ENCODE measurements at places on chromosomes 1 and 21.

DNA sequence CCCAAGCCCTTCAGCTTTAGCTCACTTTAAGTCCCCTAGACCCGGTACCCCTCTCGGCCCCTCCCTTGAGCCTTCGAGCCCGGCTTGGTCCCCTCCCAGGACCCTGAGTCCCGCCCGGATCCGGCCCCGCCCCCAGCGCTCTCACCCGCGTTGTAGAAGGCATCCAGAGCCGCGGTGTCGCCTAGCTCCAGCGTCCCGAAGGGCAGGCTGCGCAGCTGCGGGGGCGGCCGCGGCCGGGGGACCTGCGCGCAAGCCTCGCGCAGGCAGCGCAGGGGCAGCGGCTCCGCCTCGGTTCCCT lies 699 bp downstream of the MAP3K6 start:
- DNase-seq: peak; percentile 80

DNA sequence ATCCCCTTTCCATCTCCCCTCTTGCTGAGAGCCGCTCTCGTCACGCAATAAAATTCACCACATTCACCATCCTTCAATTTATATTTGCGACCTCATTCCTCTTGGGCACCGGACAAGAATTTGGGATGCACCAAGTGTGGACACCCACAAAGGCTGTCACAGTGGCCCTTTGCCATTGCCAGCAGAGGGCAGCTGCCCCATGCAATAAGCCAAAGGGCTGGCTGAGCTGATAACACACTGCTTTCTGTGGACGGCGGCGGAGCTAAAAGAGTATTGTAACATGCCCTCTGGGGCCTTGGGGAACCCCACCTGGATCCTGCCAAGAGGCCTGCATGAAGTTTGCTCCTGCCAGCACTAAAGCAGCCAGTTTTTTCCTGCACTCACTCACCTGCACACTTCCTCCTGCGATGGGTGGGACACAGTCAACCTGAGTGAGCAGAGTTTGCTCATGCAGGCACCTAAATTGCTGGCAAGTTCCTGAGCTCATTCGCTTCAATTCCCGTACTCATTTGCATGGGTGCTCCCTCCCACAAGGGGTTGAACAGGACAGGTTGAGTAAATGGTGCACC lies 792.3 kb upstream of the ADAMTS5 start:
- DNase-seq: no peak

- DNase-seq: no peak
Observed at GRCh38 chr1:7719468-7720094, 51.5 kb upstream of the VAMP3 start.

DNA sequence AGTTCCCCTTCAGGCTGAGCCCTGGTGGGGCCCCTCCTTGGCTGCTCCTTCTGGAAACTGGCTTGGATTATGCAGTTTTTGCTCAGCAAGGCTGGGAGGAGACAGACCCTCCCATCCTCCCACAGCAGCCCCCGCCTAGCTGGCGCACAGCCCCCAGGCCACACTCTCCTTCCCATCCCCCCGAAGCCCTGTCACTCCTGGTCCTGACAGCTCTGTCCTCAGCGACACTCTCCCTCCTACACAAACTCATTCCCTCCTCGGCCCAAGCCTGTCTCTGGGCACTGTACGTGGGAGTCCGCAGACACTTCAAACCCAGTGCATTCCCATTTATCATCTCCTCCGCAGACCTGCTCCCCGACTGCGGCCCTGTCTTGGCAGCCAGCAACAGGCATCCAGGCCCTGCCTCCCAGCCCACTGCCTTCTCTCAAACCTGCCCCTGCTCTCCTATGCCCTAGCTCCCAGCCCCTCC lies 25.0 kb upstream of the EPHB2 start:
- DNase-seq: no peak

DNA sequence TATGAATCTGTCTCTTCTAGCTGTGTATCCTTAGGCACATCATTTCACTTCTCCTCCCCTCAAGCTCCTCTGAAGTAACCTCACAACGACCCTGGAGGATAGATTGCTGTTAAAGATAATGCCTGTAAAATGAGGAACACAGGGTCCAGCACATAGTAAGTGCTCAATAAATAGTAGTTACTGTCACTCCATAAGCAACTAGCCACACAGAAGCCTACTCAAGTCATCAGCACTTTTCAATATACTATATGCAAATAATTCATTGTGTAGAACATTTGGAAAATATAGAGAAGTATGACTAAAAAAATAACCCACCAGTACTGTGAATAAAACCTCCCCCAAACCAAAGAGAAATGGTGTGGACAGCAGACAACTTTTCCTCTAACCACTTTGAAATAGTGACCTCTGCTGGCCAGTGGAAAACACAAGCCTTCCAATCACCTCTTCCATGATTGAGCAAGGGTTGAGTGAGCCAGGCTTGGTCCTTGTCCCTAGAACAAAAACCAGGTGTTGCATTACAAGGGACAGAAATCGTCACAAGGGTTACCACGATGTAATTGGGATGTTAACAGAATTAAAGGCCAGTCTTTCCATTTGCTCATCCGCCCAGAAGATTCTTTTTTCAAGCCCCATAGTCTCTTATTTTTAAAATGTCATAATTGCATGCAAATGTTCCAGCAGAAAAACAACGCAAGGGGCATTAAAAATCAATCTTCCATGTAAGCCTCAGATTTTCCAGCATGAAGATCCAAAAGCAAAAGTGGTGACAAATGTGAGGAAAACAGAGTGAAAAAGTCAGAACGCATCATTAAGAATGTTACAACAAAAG lies 15.7 kb upstream of the GLIS1 start:
- peak; percentile 54 for DNase-seq

GRCh38 chr1:3674100-3675094 lies 22.1 kb downstream of the TP73 start:
- DNase-seq: no peak

GRCh38 chr1:8171751-8172464 lies 145.8 kb upstream of the ERRFI1 start:
- no peak for DNase-seq

DNA sequence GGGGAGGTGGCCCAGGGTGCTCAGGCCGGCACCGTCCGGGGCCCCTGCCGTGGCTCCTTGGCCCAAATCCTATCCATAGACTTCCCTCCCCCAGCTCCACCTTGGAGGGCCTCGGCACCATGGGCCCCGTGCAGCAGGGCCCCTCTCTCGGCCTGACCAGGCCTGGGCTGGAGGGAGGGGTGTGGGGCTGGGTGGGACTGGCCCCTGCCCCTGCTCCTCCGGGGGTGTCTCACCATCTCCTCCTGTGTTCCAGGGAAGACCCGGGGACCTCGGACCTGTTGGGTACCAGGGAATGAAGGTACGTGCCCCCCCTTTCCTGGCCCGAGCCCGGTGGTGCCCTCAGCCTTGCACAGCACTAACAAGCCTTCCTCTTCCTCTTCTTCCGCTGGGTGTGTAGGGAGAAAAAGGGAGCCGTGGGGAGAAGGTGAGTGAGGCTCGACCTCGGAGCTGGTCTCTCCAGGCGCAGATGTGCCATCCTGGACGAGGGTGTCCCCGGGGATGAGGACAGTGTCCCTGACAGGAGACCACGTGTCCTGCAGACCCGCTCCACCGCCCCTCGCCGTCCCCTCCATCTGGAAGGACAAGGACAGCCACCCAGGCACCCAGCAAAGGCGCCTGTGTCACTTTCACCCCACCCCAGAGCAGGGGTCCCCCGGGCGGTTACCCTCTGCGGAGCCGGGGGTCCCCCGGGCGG lies 7.9 kb downstream of the COL6A1 start:
- DNase-seq: no peak

GRCh38 chr1:17393230-17393629 lies 21.2 kb downstream of the PADI6 start:
- DNase-seq: peak; percentile 31

DNA sequence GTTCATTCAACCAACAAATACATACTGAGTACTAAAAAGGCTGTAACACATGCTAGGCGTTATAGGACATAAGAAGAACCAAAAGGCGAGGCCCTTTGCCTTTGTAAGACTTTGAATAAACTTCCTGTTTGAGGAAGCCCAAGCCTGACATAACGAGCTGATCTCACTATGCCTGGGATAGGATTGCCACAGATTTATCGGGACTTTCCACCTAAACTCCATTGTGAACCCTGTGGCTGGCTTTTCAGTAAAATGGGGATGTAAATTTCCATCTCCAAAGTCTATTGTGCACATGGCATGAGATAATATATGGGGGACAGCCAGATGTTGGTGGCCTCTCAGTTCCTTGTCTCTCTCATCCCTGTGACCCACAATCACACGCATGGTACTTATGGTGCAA lies 41.9 kb downstream of the LMO4 start:
- DNase-seq: peak; percentile 33

DNA sequence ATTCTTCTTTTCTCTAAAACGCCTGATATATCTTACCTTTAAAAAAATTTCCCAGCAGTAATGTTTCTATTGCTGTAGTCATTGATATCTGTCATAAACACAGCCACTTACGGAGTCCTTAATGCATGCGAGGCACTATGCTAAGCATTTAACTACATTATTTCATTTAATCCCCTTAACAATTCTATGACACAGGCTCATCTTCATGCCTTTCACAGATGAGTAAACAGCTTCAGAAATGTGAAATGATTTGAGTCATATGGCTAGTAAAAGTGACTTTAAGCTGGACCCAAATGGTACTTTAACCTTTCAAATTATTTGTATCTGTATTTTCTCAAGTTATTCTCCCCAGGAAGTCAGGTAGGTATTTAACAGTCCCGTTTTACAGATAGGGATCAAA lies 125.1 kb upstream of the FGGY start:
- DNase-seq: no peak

GRCh38 chr1:35505911-35506798 lies 51.0 kb downstream of the KIAA0319L start:
- no peak for DNase-seq

DNA sequence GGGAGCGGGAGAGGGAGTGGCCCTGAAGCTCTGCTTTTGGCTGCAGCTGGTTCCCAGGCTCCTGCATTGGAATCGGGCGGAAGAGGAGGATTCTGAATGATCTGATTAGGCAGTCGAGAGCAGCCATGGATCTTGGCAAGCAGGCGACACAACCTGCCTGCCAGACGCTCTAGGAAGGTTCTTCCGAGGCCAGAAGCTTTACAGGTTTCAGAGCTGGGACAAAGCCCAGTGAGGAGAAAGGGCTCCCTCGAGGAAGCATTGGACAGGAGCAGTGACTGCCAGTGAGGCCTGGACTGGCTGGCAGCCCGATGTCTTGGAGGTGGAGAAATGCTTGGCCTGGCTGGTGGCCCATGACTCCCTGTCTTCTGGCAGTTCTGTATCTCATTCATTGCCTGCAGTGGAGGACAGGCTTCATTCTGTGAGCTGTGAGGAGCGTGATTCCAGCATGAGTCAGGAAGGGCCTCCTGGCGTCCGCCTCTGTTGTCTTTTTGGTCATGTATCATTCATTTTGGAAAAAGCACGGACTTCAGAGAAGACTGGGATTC lies 132.7 kb upstream of the IPO9 start:
- DNase-seq: no peak

DNA sequence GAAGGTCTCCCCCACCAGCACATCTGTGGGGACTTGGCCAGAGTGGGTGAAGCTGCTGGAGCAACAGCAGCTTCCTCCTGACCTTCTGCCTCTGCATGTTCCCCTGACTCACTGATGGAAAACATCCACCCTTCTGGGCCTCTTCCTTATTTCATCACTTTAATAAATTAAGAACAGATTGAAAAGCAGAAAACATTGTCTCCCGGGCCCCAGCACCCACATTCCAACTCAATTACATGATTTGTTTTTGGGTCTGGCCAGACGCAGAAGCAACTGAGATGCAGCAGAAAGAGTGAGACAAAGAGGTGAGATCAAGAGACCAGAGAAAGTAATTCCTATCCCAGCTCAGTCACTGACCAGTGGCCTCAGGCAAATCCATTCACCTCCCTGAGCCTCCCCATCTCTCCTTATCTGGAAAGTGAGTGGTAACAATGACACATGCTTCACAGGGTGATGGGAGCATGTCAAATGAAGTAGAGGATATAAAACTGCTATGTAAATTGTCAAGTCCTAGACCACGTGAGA lies 157.1 kb downstream of the ELAVL4 start:
- peak; percentile 75 for DNase-seq

GRCh38 chr1:12604114-12604874 lies 13.7 kb downstream of the DHRS3 start:
- DNase-seq: peak; percentile 91

- no peak for DNase-seq
Observed at GRCh38 chr1:239647045-239647444, 260.7 kb downstream of the CHRM3 start.

DNA sequence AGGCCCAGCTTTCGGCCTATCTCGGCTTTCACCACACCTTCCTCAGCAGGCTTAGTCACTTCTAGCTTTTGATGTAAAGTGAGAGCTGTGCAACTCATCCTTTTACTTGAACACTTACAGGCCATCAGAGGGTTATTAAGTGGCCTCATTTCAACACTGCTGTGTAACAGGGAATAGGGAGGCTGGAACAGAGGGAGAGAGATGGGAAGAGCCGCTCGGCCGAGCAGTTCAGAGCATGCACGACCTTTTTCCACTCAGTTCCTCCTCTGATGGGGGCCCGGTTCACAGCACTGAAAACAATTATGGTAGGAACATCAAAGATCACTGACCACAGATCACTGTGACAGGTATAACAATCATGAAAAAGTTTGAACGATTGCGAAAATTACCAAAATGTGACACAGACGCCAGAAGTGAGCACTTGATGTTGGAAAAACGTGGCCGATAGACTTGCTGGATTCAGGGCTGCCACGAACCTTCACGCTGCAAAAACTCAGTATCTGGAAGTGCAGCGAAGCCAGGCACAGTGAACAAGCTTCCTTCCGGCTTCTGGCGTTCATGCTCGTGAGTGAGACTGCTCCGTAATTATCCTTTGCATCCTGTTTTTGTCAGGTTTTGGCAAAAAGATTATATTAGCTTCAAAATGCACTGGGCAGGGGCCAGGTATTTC lies 28.6 kb downstream of the AGPAT3 start:
- peak; percentile 27 for DNase-seq

GRCh38 chr1:104855550-104855949 lies 1105.9 kb downstream of the AMY1C start:
- no peak for DNase-seq

GRCh38 chr1:234849832-234850231 lies 239.9 kb upstream of the IRF2BP2 start:
- peak; percentile 45 for DNase-seq
